Muscle of back (tissue), 13 donors: ENCODE measurements at places on chromosomes 12 and 14.

DNA sequence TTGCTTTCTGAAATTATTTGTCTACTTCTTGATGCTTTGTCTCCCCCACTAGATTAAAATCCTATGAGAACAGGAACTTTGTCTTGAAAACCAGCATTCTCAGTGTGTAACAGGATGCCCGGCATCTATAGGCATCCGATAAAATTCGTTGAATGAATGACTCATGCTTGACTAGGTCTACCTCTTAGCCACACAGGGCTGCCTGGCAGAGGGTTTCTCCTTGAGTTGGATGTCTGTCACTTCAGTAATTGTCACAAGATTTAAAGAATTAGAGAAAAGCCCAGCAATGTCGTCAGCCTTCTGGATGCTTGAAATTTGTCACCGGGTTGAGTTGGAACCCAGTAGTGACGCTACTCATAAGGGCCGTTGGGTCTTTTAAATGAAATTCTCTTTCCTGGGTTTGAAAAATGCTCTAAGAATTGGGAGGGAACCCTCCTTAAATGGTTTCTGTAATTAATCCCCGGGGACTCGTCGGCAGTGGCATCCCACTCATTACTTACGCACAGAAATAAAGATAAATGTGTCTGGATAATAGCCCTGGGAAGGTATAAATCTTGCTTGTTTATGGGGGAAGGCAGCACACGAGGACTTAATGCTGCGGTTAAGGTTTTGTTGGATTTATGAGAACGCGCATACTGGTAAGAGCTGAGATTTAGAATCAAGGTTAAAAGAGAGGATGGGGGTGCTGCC, 194.1 kb downstream of the AACS start:
- DNase-seq, result no peak

DNA sequence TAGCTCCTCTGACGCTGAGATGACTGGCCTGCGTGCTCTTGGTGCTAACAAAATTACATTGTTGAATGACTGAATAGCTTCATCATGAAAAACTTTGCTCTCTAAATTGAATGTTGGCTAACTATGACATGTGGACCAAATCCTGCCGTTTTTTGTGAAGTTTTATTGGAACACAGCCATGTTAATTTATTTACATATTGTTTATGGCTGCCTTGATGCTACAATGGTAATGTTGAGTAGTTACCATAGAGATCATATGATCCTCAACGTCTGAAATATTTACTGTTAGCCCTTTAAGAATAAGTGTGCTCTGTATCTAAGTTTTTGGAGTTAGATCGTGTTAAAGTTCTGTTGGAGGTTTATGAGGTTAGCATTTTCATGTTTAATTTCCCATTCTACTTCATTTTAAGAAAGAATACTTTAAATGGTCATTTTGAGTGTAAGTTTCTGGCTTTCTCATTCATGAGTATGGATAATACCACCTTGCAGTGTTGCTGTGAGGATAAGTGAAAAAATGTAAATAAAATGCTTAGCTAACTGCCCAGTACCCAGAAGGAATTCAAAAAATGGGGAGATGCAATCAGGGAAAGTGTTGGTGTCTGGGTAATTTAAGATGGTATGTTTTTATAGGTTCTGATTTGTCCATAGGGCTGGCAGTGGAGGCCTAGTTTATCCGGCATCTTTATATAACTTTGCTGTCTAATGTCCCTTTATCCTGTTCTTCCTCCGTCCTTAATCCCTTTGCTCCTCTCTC, 35.3 kb downstream of the NUBPL start:
- DNase-seq, result no peak

GRCh38 chr14:56808383-56809269, 1.7 kb downstream of the OTX2 start:
- DNase-seq, result peak; percentile 50

DNA sequence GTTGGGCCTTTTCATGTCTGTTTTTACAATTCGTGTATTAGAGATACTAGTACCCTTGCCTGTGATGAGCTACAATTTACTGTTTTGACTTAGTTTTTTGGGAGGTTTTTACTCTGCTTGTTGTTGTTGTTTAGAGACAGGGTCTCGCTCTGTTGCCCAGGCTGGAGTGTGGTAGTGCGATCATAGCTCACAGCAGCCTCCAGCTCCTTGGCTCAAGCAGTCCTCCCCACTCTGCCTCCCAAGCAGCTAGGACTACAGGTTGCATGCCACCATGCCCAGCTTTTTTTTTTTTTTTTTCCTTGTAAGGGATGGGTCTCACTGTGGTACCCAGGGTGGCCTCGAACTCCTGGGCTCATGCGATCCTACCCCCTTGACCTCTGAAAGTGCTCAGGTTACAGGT, 52.0 kb upstream of the DIP2B start:
- DNase-seq, result no peak

DNA sequence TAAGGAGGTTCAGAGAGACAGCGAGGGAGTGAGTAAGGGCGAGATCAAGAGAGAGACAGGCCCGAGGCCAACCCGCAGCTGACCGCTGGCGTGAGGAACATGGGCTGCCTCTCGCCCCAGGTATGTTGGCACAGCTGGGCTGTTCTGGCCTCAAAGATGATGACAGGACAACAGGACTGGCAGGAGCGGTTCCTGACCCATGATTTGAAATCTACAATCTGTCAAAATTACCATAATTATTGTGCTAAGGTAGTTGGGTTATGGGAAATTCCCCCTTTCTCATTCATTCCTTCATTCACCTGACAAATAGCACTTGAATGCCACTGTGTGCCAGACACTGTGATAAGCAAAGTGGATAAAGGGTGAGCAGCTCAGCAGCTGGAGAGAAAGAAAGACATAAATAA, 5.1 kb upstream of the ENDOU start:
- no peak for DNase-seq

- no peak for DNase-seq
Observed at GRCh38 chr14:31994391-31995033, 82.6 kb upstream of the ARHGAP5 start.

GRCh38 chr12:27284751-27285150, 40.7 kb downstream of the STK38L start:
- peak; percentile 6 for DNase-seq

DNA sequence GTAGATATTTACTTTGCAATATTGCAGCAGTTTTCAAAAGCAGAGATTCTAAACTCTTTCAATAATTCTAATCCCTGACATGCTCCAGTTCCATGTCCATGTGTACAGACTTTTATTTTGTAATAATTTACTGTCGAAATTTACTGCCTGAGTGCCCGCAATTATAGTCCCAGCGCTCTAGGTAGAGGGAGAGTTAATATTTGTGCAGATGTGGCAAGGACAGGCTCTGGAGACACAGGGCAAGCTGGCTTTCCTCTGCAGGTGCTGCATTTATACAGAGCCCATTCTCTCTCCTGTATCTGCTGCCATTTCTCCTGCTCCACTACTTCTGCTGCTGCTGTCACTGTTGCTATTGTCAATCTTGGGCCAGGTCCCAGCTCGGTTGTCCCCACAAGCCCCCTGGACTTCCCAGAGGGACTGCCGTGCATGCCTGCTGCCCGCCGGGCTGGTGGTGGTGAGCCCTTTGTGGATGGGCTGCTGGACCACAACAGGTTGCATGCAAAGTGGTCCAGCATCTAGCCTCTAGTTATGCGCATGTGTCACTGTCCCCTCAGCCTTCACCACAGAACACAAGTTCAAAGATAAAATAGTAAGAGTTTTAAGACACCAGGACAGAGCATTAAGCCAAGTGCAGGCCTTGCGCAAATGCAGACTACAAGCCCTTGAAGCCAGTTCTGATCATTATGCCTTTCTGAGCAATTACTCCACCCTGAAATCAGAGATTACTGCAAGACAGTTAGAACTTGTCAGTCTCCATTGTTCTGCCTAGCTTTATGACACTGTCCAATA, 40.8 kb upstream of the CSRP2 start:
- DNase-seq, result no peak

- no peak for DNase-seq
Observed at GRCh38 chr14:74948228-74949175, 6.9 kb downstream of the PGF start.

DNA sequence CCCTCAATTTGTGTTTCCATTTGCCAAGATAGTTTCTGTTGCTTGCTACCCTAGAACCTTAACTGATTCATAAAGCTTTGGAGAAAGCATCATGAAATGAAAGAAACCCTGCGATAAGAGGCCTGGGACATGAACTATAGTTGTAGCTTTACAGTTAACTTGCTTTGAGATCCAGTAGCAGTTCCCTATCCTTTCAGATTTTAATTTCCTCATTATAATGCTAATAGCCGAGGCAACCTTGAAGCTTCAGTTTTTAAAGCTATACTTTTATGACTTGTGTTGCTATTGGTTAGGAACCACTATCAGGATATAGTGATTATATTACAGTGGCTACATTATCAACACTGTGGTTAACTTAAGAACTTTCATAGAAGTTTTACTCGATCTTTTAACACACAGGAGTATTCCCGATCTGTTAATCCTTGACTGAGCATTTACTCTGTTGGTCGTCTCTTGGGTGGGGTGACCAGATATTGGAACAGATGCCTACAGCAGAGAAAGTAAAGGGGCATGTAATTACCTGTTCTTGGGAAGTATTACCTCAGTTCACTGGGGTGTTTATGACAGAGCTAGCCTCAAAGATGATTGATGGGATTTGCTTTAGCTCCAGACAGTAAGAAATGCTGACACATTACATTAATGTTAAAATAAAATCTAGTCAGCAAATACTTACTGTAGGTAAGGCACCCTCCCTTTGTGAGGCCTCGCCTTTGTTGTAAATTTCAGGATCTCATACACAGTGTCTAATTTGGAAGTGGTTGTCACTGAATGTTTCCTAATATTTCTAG, 86.2 kb upstream of the CSRP2 start:
- no peak for DNase-seq

- no peak for DNase-seq
Observed at GRCh38 chr14:96824283-96824682, 27.1 kb downstream of the VRK1 start.

DNA sequence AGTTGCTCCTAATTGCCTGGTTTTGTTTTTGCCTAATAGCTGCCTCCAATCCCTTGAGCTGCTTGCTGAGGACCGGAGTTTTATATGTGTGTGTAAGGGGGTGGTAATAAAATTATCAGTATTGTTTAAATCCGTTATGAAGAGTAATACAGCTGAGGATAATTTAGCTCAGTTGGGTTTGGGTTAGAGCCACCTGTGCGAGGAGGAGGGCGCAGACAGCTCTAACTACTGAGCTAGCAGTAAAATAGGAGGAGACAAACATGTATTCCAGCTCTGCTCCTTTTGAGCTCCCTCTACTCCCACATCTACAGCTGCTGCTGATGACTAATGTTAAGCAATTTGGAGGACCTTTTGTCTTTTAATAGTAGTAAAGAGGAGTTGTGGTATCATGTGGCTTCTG, 61.5 kb downstream of the SPATS2 start:
- DNase-seq, result peak; percentile 19

- DNase-seq, result no peak
Observed at GRCh38 chr12:7026854-7027253, 8.6 kb upstream of the LPCAT3 start.

DNA sequence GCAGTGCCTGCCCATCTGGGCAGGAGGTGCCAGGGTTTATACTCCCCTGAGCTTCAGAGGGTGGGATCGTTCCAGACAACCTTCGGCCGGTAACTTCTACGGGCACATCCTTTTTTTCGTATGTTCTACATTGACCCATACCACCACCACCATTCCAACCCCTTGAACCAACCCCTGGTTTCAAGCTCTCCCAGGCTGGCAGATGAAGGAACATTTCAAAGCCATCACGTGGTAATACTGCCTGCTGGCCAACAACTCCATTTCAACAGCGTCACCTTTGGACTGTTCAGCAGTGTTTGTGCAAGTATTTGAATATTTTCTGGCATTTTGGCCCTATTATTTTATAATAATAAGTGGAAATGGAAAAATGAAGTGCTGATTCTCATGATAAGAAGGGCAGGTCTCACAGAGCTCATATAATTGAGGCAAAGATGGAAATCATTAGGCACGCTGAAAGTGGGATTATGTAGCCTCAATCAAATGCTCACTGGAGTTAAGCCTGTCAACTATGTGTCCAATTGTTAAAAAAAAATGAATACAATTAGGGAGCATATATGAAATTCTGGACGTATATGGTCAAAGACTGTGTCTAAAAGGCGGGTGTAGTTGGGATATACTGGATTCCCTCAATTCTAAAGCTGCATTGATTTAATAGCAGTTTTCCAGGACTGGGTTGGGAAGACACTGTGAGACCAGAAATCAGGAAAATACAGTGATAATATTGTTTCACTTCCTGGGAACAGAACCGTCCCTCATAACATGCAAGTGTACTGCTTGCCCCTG, 162.1 kb downstream of the ZFP36L1 start:
- DNase-seq, result no peak

- no peak for DNase-seq
Observed at GRCh38 chr14:47211263-47211662, 464.1 kb downstream of the MDGA2 start.

DNA sequence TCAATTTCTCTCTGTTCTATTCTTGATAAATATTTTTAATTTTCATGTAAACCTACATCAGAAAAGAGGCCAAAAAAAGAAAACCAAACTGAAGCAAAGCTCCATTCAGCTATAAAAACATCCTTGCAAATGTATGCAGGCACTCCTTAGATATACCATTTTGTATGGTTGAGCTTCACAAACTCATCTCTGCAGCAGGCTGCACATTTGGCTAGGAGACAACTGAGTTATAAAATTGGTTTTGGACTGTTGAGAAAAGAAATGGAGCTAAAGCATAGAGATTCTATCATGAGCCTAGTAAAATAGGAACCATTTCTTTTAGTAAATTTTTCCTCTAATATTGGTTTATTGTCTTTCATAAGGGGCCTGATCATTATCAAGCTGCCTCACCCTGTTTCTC, 156.4 kb downstream of the SYT1 start:
- DNase-seq, result no peak

DNA sequence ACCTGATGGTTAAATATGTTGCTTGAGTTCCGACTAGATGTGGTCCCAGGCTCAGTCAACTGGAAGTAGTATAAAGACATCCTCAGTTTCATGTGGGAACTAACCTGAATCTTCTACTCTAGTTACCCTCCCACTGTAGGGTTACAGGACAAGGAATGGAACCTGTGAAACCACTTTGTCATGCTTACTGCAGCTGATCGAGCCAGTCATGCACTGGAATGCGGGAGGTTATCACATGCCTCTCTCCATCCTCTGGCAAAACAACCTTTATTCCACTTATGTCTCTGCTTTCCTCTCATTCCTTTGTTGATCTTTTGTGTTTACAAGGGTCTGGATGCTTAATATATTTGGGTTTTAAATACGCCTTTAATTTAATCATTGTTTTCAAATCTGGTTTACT, 111.9 kb upstream of the DDHD1 start:
- no peak for DNase-seq

GRCh38 chr14:39472078-39472477, 39.8 kb upstream of the FBXO33 start:
- no peak for DNase-seq

GRCh38 chr12:28268608-28269229, 78.5 kb downstream of the CCDC91 start:
- DNase-seq, result no peak

DNA sequence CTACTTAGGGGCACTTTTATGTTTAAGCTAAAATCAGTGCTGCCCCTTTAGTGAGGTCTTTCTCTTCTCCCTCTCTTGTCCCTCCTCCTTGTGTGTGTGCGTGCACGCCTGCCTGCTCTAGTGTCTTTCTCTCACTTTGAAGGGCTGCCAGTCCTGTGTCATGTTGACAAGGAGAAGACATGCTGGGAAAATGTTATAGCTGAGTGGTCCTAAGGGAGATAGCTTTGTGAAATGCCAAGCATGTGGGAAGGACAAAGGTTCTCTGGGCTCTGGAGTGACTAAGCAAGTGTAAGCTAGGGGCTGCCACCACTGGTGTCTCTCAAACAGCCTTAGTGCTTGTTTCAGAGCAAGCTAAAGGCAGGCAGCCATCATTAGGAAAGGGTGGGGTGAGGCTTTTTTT, 108.4 kb downstream of the EMP1 start:
- DNase-seq, result no peak

- no peak for DNase-seq
Observed at GRCh38 chr12:29706311-29706710, 77.4 kb downstream of the TMTC1 start.
